ENCODE measurements at places on chromosomes 6 and 20.

DNA sequence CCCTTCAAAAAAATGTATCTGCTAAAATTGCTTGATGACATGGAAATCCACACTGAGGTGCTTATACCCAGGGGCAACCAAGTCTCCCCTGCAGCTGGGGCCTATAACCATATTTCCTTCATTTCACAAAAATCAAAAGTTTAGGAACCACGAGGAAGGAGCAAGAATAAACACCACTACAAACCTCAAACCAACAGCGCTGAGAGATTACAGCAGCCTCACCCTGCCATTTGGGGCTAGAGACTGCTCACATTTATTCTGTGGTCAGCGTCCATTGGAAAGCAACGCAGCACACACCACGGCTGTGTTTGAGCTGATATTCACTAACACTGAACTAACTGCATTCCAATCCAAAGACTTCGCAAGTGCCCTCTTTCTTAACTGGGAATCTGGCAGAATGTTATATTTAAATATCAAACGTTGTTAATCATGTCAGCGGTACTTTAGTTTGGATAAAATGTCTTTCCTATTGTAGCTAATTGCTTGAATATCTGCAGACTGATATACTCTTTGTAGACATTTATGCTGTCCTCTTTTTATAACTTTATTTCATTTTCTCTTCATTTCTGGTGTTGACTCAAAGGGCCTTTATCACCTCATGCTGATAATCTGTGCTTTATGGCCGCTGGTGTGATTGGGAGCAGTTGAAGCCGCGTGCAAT, 94.6 kb downstream of the FOXA2 start:
- DNase-seq, result no peak

- DNase-seq, result no peak
Observed at GRCh38 chr6:24824142-24824938, 25.6 kb upstream of the ARMH2 start.

- no peak for DNase-seq
Observed at GRCh38 chr20:57470666-57471495, 54.1 kb downstream of the CTCFL start.

DNA sequence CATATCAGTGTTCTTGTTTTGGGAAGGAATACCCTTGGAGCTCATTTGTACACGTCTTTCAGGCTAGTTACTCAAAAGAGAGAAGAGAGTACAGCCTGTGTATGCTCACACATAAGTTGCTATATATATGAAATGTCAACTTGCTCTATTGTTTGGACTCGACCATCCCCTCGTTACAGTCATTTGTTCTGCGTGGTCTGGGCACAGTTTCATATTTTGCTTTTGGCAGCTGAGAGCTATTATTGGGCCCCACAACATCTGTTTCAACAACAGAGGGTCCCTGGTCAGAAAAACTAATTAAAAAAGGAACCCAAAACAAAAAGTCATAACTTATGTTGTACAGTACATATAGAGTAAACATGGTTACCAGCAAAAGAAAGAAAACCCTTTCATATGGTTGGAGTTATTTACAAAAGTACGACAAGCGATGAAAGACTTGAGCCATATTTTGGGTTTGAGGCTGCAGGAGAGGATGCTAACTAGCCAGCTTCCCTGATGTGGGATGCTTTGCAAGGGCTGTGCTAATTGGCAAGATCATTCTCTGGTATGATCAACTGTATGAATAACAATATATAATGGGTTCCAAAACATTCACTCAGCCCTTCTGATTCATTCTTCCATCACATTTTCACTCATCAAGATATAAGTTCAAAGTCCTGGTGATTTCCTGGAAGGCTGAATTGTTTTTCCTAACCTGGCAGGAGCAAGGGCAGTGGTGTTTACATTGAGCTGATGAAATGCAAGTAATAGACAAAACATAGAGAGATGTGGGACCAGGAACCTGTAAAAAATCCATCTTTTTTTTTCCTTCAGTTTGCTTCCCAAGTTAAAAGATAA, 137.9 kb downstream of the RPS12 start:
- no peak for DNase-seq

DNA sequence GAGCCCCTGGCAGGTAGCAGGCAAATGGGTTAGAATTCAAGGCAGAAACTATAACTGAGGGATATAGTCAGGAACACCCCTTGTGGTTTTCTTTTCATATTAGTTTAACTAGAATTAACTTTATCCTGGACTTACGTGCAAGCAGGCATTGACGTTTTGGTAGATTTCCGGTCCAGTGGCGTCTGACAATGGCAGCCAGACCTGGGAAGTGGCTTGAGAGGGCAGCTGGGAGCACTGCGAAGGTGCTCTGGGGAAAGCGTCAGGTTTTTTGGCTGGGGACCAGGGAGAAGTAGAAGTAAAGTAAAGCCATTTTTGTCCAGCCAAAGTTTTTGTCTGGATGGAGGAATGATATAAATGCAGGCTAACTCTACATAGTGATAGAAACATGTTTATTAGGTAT, 8.4 kb upstream of the ACSS1 start:
- no peak for DNase-seq
